ENCODE measurements at places on chromosomes 16 and 17.

DNA sequence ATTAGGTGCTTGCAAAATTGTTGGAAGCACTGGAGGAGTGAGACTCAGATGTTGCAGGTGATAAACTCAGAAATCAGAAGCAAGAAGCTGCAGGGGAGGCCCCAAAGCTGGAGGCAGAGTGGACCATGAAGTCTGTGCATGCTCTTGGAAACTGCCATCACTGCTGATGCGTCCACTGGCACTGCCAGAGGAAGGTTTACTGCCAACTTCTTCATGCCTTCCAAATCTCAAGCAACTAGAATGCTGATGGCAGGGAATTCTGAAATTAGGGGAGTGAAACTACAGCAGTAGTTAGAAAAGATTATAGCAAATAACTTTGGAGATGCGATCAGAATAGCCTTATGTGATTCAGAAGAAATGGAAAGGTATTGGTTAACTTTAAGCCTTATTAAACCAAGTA, 277.1 kb upstream of the SDK2 start:
- no peak for DNase-seq

DNA sequence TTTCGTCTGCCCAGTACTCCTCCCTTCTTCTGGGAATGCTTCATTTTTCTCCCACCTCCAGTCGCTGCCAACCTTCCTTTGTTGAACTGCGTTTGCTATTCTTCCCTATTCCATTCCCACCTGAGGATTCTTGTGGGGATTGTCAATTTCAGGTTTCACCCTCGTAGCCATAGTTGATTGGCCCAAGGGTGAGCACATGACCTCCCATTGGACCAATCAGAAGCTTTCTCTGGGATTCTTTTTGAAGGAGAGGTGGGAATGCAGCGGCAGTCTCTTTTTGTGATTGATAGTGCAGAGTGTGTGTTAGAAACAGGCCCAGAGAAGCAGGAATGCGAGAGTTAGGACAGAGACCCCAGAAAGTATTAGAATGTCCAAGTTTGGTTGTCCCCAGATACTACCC, 49.1 kb upstream of the GPRC5B start:
- no peak for DNase-seq

DNA sequence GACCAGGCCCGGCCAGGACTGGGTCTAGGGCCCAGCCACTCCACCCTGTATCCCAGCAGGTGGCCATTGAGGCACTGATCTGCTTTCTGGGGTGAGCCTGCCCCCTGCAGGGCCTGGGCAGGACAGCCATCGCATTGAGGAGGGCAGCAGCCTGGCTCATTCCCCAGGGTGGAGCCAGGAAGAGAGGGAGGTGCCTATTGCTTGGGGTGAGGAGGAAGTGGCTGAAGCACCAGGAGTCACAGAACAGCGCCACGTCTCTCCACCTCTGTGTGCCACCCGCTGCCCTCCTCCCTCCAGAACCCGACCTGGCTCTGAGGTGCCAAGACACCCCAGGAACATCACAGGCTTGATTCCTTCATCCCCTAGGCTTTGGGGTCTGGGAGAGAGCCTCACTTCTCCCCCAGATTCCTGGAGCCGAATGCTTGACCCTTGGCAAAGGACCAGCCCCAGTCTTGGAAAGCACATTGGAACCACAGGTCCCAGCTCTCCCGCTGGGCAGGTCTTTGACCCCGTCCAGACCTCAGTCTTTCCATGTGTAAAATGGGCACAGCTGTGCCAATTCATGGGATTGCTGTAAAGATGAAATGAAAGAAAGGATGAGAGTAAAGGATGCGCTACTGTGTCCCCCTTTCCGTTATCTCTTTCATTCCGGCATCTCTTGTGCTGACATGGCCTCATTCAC, 7.2 kb upstream of the KRT36 start:
- DNase-seq: peak; percentile 95

DNA sequence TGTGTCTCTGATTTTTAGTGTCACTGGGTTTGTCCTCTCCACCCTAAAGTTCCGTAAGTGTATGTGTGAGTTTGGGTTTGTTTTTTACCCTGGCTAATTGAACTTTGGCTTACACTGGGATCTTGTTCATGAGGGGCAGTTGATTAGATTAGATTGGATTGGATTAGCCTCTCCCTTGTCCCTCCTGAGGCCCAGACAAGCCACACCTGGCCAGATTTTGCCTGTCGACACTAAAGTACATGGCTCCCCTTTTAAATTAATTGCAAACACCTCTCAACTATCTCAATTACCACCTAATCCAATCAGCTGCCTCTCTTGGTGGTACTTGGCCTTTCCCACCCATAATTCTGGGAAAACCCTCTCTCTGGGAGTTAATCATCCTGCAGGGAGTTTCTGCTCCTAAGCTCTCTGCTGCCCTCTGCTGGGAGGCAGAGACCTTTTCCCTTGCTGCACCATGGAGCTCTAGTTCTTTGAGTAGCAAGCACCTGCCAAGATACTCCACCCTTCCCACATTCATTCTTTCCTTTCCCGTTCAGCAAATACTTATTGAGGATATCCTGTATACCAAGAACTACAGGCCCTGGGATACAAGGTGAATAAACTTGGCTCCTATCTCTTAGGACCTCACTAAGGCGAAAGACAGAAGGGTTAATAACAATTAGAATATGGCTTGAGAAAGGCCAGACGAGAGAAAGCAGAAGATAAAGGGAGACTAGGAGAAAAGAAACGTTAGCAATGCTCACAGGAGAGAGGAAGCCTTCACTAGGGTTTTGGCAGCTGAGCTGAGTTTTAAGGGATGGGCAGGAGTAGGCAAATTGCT, 60.0 kb upstream of the MPHOSPH6 start:
- peak; percentile 79 for DNase-seq

GRCh38 chr16:78325468-78326352, 226.3 kb downstream of the WWOX start:
- peak; percentile 0 for DNase-seq

- no peak for DNase-seq
These were observed 1260.0 kb downstream of the CDH8 start for GRCh38 chr16:60776281-60776680.

GRCh38 chr17:54736573-54736972, 164.1 kb upstream of the TOM1L1 start:
- DNase-seq: no peak

GRCh38 chr16:66199189-66199588, 167.3 kb upstream of the CDH5 start:
- DNase-seq: peak; percentile 11

DNA sequence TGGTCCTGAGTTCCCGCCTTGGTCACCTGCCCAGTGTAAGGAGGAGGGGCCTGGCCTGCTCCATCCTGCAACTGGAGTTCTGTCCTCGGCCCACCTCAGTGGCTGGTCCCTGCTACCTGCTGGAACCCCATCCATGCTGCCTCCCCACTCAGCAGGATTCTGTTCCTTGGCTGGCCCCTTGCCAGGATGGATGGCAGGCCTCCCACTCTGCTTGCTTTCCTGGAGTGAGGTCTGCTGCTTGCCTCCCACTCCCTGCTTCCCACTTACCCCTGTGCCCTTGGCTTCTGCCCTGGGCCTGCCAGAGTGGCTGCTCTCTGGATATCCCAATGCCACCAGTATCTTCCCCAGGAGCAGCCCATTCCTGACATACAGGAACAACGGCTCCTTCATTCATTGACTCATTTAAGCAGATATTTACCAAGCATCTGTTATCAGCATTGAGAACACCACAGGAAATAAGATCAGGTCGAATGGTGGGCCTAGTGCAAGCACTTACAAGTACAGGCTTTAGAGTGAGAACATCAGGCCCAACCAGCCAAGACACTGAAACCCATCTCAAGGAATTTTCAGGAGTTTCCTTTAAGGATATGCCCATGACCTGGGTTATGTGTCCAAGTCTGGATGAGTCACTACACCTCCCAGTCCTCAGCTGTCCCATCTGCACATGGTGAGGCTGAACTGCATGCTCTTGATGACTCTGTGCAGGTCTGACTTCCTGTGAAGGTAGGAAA, 17.0 kb upstream of the RPRML start:
- no peak for DNase-seq

DNA sequence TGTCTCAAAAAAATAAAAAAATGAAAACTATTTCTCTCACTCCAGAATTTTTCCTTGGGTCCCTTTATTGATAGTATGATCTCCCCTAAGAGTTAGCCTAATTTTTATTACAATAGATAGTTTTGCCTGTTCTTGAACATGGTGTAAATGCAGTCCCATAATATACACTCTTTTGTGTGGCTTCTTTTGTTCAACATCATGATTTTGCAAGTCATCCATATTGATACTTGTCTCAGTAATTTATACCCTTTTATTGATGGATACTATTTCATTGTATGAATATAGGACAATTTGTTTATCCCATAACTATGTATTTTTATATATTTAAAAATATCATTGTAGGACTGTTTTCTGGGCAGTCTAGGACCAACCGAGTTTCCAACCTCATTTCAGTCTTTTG, 207.0 kb downstream of the UTP18 start:
- DNase-seq: no peak

DNA sequence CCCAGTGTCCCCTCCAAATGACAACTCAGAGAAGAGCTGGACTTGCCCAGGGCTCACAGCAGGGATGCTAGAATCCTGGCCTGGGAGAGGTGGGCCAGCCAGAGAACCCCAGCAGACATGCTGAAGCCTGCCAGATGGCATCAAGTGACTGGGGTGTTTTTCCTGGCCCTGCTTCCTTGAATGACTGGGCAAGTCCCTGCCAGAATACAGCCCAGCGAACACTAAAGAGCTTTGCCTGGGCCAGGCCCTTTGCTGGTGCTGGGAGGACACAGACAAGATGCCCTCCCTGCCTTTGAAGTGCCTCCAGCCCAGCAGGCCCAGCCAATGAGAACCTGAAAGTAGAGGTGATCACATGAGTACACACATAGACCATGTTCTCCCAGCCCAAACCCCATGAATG, 11.5 kb downstream of the ZNF319 start:
- no peak for DNase-seq

GRCh38 chr16:84834403-84834772, 14.6 kb downstream of the CRISPLD2 start:
- DNase-seq: no peak

GRCh38 chr17:34487626-34488025, 91.8 kb upstream of the TMEM132E start:
- peak; percentile 32 for DNase-seq

- peak; percentile 3 for DNase-seq
These were observed 9.1 kb upstream of the DUXB start for GRCh38 chr16:75710344-75710743.

GRCh38 chr16:2163211-2163881, 7.8 kb downstream of the TRAF7 start:
- DNase-seq: no peak

GRCh38 chr17:48322060-48322459, 108.0 kb downstream of the SKAP1 start:
- peak; percentile 61 for DNase-seq

- DNase-seq: no peak
These were observed 35.0 kb downstream of the NECAB2 start for GRCh38 chr16:84003038-84003437.

- DNase-seq: no peak
These were observed 6.3 kb downstream of the TRAF7 start for GRCh38 chr16:2161911-2162310.

DNA sequence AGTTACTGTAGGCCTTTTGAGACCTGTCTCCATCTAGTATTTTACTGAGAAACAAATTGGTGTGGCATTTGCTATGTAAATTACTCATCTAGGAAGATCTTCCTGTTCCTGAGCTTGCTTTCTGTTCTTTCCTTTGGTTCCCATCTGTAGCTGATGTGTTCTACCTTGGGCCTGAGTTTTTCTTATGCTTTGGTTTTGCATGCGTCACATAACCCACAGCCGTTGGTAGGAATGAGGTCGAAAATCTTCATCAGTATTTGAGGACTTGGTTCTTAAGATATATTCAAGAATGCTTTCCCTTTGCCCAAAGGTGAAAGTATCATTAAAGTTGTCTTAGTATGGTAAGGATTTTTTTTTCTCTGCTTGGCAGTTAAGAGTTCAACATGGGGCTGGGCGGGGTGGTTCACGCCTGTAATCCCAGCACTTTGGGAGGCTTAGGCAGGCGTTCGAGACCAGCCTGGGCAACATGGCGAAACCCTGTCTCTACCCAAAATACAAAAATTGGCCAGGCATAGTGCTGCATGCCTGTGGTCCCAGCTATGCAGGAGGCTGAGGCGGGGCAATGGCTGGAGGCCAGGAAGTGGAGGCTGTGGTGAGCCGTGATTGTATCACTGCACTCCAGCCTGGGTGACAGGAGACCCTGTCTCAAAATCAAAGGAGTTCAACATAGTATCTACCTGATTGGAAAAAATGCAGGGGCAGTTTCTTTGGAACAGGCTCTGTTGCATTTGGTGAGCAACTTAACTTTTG, 28.8 kb downstream of the IST1 start:
- no peak for DNase-seq
